ENCODE measurements at places on chromosomes 2 and 18. TPM values are rescaled to one million over a fixed set of nuclear protein-coding genes. Genes with fewer than 3 reads are reported as not detected.

Gene PECR
- total RNA-seq: 16.5 TPM

Gene ANKRD29
- 14.7 TPM for total RNA-seq

Gene FAM110C
- total RNA-seq: not detected

Gene EMX1
- not detected for total RNA-seq

All from subcutaneous preadipocyte (primary cell).